Smooth muscle cell of the brain vasculature (primary cell): ENCODE measurements at places on chromosomes 1 and 21.
A peak's percentile ranks its signal among the peaks of the same experiment; 100 is the strongest.

DNA sequence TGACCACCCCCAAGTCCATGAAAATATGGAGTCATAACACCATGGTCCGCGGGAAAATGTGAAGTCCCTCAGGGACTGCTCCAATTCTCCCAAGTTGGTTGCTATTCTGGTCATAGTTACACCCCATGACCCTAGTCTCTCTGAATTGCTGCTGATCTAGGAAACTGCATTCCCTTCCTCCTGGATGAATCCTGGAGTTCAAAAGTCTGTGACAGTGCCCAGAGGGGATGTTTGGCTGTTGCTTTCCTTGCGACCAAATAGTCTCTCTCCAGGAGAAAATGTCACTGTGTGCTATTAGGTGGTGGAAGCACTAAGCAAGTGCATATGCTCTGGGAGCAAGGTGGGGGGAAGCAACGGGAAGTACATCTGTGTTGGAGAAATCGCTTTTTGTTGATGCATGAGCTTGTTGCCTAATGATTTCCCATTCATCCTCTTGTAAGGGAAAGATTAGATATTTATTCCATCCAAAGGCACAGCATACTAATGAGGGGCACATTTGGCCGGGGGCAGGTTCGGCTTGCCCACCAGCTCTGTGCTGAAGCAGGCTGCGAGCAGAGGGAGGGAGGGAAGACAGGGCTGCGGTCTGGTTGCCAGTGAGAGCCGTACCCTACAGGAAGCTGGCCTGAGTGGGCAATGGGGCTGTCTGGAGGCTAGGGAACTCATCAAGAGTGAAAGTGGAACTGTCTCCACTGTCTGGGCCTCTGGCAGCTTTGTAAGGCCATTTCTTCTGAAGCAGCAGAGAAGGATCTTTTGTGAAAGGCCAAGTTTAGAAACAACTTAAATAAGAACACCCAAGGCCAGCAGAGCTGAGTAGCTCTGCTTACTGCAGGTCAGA, 27.2 kb downstream of the SYT6 start:
- no peak for DNase-seq

- peak; percentile 74 for DNase-seq
Measured at GRCh38 chr1:44390277-44390676, 14.8 kb upstream of the RNF220 start.

GRCh38 chr1:150187560-150187931, 37.8 kb downstream of the PLEKHO1 start:
- no peak for DNase-seq

- DNase-seq: no peak
Measured at GRCh38 chr1:185603158-185603557, 131.0 kb upstream of the HMCN1 start.

DNA sequence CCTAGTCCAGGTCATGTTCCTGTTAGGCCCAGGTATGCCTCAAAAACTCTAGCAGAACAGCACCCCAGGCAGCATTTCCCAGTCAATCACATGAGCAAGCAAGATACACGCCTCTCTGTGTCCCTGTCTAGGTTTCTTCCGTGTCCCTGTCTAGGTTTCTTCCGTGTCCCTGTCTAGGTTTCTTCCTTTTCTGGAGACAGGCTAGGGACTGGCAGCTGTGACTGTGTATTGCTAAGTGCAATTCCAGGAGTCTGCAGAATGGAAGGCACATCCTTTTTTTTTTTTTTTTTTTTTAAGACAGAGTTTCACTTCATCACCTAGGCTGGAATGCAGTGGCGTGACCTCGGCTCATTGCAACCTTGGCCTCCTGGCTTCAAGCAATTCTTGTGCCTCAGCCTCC, 77.6 kb downstream of the SETD4 start:
- DNase-seq: no peak
